ENCODE measurements at places on chromosomes 7 and 10.

DNA sequence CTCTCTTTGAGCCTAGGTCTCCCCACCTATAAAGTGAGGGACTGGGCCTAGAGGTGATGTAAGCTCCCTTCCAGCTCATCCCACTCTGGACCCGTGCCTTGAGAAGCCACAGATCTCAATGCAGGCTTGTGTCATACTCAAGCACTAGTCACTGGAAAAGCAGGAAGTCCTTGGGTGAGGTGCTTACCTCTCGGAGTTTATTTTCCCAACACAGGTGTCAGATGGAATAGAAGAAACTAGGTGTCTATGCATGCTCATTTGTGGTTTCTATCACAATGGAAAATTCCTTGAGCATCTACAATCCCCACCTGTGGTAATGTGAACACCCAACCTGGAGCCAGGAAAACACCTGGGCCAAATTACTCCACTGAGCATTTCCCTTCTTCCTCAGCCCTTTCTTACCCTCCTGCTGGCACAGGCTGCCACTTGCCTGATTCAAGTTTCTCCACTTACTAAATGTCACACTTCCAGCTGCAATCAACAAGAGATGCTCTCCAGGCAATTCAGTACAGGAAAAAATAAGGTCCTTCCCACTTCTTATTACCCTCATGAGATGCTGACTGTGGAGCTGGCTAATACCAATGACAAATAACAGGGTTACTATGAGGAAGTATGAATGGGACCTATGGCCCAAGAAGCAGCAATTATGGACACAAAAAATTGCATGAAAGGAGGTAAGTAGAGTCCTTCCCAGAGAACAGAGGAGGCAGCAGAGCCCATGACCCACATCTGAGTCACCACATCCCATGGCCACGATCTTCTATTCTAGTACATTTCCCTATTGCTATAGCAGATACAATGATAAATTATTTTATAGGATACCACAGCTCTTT is 13.1 kb downstream of the LSM5 start:
- DNase-seq: no peak

DNA sequence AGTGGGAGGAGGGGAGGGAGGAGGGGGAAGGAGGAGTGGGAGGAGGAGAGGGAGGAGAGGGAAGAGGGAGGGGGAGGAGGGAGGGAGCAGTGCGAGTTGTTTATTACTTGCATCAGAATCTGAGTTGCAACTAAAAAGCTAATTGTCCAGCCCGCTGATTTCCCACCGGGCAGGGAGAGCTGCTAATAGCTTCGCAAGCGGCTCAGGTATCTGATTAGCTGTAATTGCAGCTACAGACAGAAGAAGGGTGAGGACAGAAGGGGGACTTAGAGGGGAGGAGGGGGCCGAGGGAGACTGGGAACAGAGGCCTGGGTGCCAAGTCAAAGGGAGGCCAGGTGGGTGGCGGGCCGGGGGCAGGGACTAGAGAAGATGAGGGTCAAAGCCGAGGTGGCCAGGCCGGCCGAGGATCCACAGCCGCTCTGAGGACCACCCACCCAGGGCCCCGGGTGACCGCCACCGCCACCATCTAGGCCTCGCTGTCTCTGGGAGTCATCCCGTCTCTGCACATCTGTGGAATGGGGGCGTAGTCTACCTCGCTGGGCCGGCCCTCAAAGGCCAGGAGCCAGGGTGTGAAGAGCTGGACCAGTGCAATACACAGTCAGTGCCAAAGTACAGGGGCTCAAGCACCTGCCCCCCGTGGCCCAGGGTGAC is 54.2 kb downstream of the MICALL2 start:
- no peak for DNase-seq

GRCh38 chr7:66597461-66597860 is 31.2 kb upstream of the KCTD7 start:
- no peak for DNase-seq

DNA sequence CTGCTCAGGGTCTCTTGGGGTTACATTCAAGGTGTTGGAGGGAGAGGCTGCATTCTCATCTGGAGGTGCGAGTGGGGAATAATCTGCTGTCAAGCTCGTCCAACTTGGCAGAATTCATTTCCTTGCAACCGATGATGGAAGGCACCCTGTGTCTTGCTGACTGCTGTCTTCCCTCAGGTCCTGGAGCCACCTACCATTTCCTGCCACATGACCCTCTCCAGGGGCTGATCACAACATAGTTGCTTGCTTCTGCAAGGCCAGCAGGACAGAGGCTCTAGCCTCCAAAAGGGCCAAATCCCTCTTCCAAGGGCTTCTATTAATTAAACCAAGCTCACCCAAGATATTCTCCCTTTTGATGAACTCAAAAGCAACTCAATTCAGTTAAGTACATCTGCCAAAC is 14.2 kb upstream of the BRI3 start:
- no peak for DNase-seq

DNA sequence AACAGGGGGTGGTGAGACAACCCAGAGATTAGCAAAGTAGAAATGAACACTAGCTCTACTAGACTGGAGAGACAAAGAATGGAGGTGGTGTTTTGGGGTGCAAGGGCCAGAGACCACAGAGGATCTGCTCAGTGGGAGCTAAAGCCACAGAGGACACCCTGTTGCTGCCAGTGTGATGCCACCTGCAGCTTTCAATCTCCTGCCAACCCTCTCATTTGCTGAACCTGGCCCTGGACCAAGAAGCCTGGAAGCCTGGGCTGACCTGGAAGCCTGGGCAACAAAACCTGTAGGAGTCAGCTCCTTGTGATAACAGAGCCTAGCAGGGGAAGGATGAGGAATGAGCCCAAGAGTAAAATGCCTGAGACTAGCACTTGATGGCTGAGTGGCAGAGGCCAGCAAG is 81.1 kb upstream of the ADO start:
- DNase-seq: no peak

- DNase-seq: no peak
Observed at GRCh38 chr10:72542396-72542815, 83.5 kb downstream of the MICU1 start.

DNA sequence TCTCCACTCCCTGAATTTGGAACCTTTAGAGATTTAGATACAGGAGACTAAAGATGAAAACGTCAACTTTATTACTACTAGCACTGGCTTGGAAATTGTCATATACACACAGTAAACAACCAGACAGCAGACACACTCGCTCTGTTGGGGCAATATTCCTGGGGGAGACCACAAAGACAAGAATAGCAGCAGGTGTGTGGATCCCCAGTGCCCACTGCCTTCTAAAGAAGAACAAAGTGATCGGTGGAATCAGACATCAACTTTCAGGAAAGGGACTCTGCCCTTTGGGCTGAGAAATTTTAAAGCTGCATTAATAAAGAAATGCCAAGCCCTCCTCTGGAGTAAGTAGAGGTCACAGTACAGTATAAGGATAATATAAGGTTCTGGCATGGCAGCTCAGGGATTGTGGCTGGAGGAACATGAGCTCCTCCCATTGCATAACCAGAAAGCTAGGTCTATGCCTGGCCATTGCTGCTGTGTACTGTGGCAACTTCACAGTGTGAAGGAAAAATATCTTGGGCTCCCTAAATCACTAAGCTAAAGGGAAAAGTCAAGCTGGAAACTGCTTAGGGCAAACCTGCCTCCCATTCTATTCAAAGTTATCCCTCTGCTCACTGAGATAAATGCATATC is 57.1 kb upstream of the ANKRD1 start:
- DNase-seq: no peak

- DNase-seq: no peak
Observed at GRCh38 chr10:117972168-117972837, 74.4 kb downstream of the RAB11FIP2 start.
